ENCODE measurements at places on chromosomes 6 and 20.

GRCh38 chr20:49690899-49691620 lies 22.6 kb downstream of the B4GALT5 start:
- H3K27me3 ChIP-seq, result no peaks in the 10 kb centered on the region
- H3K4me3 ChIP-seq, result no peak overlapping the region
- no peaks in the 10 kb centered on the region for H3K36me3 ChIP-seq
- peaks cover 14% of the 10 kb centered on the region for H3K4me1 ChIP-seq
- no peak overlapping the region for H3K27ac ChIP-seq

- no peaks in the 10 kb centered on the region for H3K36me3 ChIP-seq
- no peaks in the 10 kb centered on the region for H3K4me1 ChIP-seq
- no peak overlapping the region for H3K27ac ChIP-seq
- H3K27me3 ChIP-seq, result no peaks in the 10 kb centered on the region
- no peak overlapping the region for H3K4me3 ChIP-seq
These were observed 260.1 kb upstream of the SGK1 start for GRCh38 chr6:134577998-134578397.

GRCh38 chr6:25717866-25718740 lies 36.4 kb upstream of the SLC17A4 start:
- no peak overlapping the region for H3K27ac ChIP-seq
- H3K36me3 ChIP-seq, result no peaks in the 10 kb centered on the region
- H3K27me3 ChIP-seq, result no peaks in the 10 kb centered on the region
- H3K4me1 ChIP-seq, result no peaks in the 10 kb centered on the region
- H3K4me3 ChIP-seq, result no peak overlapping the region

DNA sequence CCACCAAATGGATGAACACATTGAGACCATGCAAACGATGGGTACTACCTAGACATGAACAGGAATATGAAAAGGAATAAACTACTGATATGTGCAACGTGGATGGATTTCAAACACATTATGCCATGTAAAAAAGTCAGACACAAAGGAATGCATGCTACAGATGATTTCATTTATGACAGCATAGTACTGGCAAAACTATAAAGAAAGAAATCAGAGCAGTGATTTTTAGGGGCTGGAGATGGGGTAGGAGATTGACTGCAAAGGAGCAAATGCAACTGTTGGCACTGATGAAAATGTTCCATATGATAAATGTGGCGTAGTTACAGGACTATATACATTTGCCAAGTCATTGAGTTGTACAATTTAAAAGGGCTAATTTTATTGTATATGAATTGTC lies 13.4 kb upstream of the COL12A1 start:
- H3K27me3 ChIP-seq, result no peaks in the 10 kb centered on the region
- H3K4me1 ChIP-seq, result no peaks in the 10 kb centered on the region
- H3K27ac ChIP-seq, result no peak overlapping the region
- no peak overlapping the region for H3K4me3 ChIP-seq

DNA sequence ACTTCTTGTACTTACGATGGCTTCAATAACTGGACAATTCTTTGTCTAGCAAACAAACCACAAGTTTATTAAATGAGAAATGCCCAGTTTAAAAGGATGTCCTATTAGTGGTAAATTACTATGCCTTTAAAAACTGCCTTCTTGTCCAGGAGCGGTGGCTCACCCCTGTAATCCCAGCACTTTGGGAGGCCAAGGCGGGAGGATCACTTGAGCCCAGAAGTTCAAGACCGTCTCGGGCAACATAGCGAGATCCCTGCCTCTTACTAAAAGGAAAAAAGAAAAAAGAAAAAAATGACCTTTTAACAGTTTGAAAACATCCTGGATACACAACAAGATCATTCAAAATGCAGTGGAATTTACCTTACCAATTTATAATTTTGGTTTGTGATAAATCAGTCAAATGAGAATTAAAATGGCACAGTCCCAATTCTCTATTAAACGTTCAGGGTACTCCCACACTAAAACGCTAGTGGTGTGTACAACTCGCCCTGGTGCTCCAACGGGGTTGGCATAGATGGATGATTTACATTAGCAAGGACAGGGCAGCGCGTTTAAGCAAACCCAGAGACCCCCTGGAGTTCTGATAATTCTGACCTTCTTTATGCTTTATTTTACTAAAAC lies 2.3 kb downstream of the ZBTB2 start:
- peak overlapping the region; percentile 34 for H3K27ac ChIP-seq
- H3K4me1 ChIP-seq, result peaks cover 2% of the 10 kb centered on the region
- no peaks in the 10 kb centered on the region for H3K36me3 ChIP-seq
- H3K27me3 ChIP-seq, result no peaks in the 10 kb centered on the region

- H3K27me3 ChIP-seq, result no peaks in the 10 kb centered on the region
- no peak for DNase-seq
These were observed 15.6 kb downstream of the TMEM74B start for GRCh38 chr20:1169224-1169623.

DNA sequence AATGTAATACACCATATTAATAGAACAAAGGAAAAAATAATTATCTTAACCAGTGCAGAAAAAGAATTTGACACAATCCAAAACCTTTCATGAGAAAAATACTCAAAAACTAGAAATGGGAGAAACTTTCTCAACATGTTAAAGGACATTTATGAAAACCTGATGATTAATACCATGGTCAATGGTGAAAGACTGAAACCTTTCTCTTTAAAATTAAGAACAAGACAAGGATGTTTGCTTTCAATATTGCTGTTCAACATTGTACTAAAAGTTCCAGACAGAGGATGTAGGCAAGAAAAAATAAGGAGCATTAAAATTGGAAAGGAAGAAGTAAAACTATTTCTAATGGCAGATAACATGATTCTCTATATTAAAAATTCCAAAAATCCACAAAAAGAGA lies 981.3 kb upstream of the FLRT3 start:
- DNase-seq, result no peak
- no peak overlapping the region for H3K4me3 ChIP-seq
- no peaks in the 10 kb centered on the region for H3K4me1 ChIP-seq
- no peaks in the 10 kb centered on the region for H3K27me3 ChIP-seq

- no peak overlapping the region for H3K4me3 ChIP-seq
- no peak overlapping the region for H3K27ac ChIP-seq
- H3K36me3 ChIP-seq, result no peaks in the 10 kb centered on the region
- no peaks in the 10 kb centered on the region for H3K4me1 ChIP-seq
These were observed 794.3 kb downstream of the PHF3 start for GRCh38 chr6:64429926-64430325.

- H3K4me1 ChIP-seq, result no peaks in the 10 kb centered on the region
- no peak overlapping the region for H3K4me3 ChIP-seq
- DNase-seq, result no peak
These were observed 22.8 kb downstream of the BMP7 start for GRCh38 chr20:57243480-57244220.

DNA sequence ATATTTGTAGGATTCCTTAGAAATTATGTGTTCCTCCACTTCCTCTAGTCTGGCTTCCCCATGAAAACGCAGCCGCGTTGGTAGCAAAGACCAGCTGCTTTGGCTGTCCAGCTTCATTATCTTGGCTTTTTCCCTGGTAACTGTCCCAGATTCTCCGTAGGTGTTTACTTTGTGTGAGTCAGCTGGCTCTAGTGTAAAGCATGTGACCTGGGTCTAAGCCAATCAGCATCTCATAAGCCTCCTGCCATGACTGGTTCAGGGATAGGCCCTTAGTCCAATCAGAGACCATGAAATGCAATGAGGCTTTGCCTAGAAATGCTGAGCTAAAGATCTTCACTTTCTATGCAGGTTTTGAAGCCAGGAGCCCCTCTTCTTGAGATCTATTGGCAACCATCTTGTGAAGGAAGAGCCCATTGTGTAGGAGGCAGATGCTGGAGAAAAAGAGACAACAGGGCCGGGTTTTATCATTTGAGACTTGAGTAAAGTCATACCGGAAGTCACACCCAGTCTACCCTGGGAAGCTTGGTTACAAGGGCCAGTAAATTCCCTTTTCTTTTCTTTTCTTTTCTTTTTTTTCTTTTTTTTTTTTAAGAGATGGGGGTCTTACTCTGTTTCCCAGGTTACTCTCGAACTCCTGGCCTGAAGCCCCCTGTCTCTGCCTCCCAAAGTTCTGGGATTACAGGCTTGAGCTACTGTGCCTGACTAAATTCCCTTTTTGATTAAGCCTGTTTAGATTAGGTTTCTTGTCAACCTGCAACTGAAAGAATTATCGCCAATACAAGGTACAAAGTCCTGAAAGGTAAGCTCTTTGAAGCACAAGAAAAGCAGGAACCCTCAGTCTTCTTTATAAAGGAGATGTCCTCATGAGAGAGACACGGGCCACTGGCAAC lies 256.5 kb upstream of the RREB1 start:
- H3K36me3 ChIP-seq, result no peaks in the 10 kb centered on the region
- DNase-seq, result peak; percentile 82
- H3K27me3 ChIP-seq, result no peaks in the 10 kb centered on the region
- no peaks in the 10 kb centered on the region for H3K4me1 ChIP-seq
- no peak overlapping the region for H3K4me3 ChIP-seq
- H3K27ac ChIP-seq, result no peak overlapping the region

GRCh38 chr6:57205550-57206328 lies 16.4 kb downstream of the RAB23 start:
- H3K27me3 ChIP-seq, result no peaks in the 10 kb centered on the region
- DNase-seq, result no peak
- no peak overlapping the region for H3K27ac ChIP-seq
- no peaks in the 10 kb centered on the region for H3K36me3 ChIP-seq
- H3K4me3 ChIP-seq, result no peak overlapping the region
